ENCODE measurements at places on chromosomes 5 and 9. TPM values are rescaled to one million over a fixed set of nuclear protein-coding genes. Genes with fewer than 3 reads are reported as not detected.
A peak's percentile ranks its signal among the peaks of the same experiment; 100 is the strongest.

- DNase-seq: peak; percentile 29
Measured at GRCh38 chr9:133862585-133863256, 124.6 kb upstream of the SARDH start.

GRCh38 chr9:98326459-98327248, 71.2 kb upstream of the TBC1D2 start:
- no peak for DNase-seq

DNA sequence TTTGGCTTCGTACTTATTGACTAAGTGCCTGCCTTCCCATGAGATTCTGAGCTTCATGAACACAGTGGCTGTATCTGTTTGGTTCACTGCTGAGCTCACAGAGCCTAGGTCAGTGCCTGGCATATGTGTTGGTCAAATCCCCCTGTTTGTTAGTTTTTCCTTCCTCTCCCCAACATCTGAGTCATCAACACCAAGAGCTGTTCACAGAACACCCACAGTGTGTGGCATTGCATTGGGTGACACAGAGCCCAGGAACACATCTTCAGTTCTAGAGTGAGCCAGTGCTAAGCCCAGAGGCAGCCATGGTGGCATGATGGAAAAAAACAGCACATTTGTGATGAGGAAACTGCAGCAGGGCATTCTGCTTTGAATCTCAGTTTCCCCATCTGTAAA, 294.6 kb downstream of the SEC61B start:
- no peak for DNase-seq

GRCh38 chr9:94014066-94014654, 59.0 kb upstream of the BARX1 start:
- no peak for DNase-seq

DNA sequence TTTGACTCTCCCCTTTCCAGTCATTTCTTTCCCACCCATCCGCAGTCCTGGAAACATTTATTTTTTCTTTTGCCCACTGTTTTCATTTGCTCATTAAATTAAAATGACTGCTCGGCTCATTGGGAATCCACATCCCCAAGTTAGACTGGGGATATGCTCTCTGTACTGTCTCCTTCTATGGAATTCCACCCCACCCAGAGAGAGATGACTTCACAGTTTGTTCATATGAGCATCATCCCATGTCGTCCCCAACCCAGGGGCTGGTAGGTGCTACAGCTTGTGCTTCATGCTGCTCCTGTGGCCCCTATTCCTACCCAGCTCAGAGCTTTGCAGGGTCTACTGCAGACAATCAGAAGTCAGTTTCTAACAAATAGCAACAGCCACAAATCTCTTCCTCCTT, 16.5 kb upstream of the RARS1 start:
- no peak for DNase-seq

ARL14EPL gene
- total RNA-seq: not detected

ACOT12 gene
- total RNA-seq: not detected

PRLR gene
- 4.9 TPM for total RNA-seq
